ENCODE measurements at places on chromosomes 16 and 17.

GRCh38 chr17:77508047-77508715 is 367.4 kb downstream of the SEC14L1 start:
- no peak for DNase-seq

DNA sequence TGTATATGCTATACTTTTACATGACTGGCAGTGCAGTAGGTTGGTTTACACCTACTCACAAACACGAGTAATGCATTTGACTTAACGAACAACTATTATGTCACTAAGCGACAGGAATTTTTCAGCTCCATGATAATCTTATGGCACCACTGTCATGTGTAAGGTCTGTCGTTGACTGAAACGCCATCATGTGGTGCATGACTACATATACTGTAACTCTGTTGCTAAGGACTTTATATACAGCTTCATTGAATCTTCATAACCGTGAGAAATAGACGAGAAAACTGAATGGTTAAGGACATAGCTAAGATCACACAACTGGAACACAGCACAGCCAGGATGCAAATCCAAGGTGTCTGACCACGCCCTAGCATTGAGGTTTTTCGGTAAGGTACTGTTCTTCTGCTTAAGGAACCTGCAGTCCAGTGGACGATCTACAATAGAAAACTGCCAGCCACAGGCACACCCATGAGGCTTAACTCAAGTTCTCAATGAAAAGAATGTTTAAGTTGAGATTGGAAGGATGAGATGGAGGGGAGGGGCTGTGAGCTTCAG is 3.3 kb downstream of the CFAP20 start:
- DNase-seq: no peak

DNA sequence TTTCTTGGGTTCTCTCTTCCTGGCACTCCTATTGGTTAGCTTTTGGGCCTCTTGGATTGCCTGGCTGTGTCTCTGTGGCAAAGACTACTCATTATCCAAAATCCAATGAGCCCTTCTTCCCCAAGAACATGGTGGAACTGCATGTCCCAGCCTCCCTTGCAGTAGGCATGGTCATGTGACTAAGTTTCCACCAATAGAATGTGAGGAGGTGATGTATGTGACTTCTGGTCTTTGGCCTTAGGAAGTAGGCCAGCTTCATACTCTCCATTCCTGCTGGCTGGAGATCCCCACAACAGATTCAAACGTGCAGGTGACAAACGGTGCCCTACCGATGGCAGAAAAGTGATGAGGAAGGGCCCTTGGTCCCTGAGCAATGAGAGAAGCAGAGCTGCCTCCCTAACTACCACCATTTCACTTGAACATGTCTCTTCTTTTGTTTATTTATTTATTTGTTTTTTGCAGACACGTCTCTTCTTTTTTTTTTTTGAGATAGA is 17.3 kb upstream of the SPN start:
- no peak for DNase-seq

GRCh38 chr17:57481910-57482391 is 225.6 kb downstream of the MSI2 start:
- DNase-seq: no peak

DNA sequence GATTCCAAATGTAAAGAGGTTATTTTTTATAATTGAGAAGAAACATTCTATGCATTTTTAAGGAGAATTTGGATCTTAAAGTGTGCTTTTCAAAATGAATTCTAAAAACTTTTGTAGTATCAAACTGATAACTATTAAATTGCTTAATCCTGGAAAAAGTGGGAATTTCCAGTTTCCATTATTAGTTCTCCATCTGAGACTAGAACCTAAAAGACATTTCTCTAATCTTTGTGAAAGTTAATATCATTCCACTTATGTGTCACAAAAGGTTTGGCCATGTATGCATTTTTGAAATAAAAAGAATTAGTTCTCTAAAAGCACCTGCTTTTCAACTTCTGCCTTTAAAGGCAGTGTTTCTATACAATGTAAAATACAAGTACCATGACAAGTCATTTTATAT is 155.0 kb downstream of the BCAS3 start:
- no peak for DNase-seq

- no peak for DNase-seq
These were observed 65.0 kb downstream of the CCDC182 start for GRCh38 chr17:57679906-57680695.

- no peak for DNase-seq
These were observed 39.0 kb downstream of the PRKCA start for GRCh38 chr17:66341462-66341861.

- no peak for DNase-seq
These were observed 2.7 kb downstream of the ACOX1 start for GRCh38 chr17:75976175-75976848.

All from NCI-H2171 (cell line).